Parietal lobe (tissue), 2 donors: ENCODE measurements at places on chromosomes 1 and 21. TPM values are rescaled to one million over a fixed set of nuclear protein-coding genes. Genes with fewer than 3 reads are reported as not detected.

OR2W3 gene
- 6.3 TPM for total RNA-seq

AMY1B gene
- total RNA-seq: not detected

INKA2 gene
- 2.8 TPM for total RNA-seq

CATSPERE gene
- total RNA-seq: 0.94 TPM

ADORA3 gene
- 2.2 TPM for total RNA-seq

TEX38 gene
- total RNA-seq: not detected

CTBS gene
- total RNA-seq: 3.8 TPM

PLXNA2 gene
- 145 TPM for total RNA-seq

SUSD4 gene
- 21.0 TPM for total RNA-seq

AGRN gene
- 105 TPM for total RNA-seq

LRRC7 gene
- 639 TPM for total RNA-seq

SELP gene
- not detected for total RNA-seq

TMEM240 gene
- total RNA-seq: 20.3 TPM

ZNF683 gene
- not detected for total RNA-seq

PRR9 gene
- total RNA-seq: not detected

ZNF326 gene
- total RNA-seq: 61.3 TPM
